ACHN (cell line): ENCODE measurements at places on chromosomes 12 and 14.

DNA sequence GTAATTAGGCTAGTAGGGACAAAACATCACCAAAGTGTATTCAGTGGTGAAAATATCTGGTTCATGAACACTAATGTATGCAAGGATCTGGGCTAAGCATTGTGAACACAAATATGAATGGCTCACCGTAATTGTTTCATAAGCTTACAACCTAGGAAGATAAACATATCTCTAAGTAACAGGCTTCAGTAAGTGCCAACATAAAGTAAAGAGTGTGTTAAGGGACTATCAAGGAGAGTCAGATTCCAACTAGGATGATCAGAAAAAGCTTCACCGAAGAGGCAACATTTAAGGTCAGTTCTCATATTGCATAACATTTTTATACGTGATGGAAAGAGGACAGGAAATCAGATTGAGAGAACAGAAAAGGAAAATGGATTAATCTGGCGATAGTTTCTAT lies 29.4 kb downstream of the ABCC9 start:
- no peak for DNase-seq

DNA sequence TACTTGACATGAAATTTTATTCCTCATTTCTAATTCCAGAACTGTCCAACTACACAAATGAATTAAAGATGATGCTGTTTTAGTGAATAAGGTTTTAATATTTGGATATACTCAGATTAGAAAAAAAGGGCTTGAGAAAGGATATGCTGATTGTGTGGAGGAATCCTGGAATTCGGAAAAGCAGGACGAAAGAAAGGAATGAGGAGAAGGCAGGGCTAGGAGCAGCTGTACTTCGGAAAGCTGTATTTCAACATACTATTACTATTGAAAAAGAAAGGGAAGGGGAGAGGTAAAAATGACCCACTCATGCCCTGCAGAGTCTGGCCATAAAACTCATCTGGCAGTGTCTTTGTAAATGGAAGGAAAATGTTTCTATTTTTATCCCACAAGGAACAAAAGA lies 63.1 kb upstream of the PLBD1 start:
- no peak for DNase-seq

DNA sequence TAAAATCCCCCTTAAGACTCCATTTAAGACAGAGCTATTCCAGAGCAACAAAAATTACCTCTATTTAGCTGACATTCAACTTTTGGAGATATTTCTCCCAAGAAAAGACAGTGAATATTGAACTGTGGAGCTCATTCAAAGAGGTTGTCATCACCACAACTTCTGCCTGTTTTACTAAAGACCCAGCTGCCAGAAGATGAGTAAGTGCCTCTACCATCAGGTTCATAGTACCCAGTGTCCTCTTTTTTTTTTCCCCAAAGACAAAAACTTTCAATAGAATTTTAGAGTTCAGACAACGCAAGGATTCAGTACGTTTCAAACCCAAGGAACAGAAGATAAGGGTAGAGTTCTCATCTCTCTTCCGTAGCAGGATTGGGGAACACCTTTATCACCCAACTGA lies 461.3 kb downstream of the BCAT1 start:
- DNase-seq = no peak

GRCh38 chr12:120767071-120768024 lies 41.7 kb downstream of the ACADS start:
- no peak for DNase-seq

DNA sequence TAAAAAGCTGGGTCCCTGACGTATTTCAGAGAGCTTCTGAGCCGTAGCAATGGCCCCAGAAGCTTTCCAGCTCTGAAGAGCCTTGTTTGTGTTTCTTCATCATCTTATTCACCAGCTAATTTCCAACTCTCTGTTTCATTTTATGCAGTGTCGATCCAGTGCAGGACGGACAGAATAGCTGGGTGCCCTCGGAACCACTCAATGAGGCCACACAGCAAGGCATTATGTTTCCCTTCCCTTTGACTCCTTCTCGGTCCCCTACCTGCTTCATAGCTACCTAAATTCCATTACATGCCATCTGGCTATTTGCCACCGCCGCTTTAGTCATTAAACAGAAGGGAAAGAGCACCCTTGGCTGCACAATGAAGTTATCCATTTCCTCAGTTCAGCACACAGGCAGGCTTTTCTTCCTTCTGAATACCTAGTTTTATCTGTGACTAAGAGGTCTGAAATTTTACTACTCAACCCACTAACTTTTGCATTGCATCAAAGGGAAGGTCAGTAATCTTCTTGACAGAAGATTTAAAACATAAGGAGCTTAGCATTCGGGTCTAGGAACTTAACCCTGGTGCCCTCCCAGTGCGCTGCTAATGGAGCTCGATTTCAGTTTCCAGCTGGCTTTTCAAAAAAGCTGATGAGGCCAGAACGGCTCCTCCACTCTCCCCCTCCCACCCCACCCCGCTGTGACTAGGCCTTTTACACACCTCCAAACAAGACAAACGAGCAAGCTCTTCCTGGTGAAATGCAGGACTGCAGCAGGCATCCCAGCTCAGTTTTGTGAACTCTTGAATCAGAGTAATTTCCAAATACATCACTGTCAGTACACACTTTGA lies 176.8 kb downstream of the GXYLT1 start:
- DNase-seq = peak; percentile 98

- no peak for DNase-seq
Observed at GRCh38 chr12:69620921-69621320, 10.2 kb upstream of the LRRC10 start.
